CD4-positive, alpha-beta T cell treated with Interleukin-10 for 1 hour (primary cell): ENCODE measurements at places on chromosomes 2 and 18.

GRCh38 chr2:118967124-118967880, 25.3 kb downstream of the MARCO start:
- no peak for DNase-seq

GRCh38 chr18:23943104-23943503, 71.5 kb upstream of the TTC39C start:
- DNase-seq: no peak

- no peak for DNase-seq
Observed at GRCh38 chr2:157793053-157793612, 83.0 kb downstream of the ACVR1 start.

GRCh38 chr18:75113455-75113854, 95.5 kb downstream of the PTGR3 start:
- no peak for DNase-seq

- no peak for DNase-seq
Observed at GRCh38 chr18:61992285-61992684, 99.5 kb upstream of the RNF152 start.

DNA sequence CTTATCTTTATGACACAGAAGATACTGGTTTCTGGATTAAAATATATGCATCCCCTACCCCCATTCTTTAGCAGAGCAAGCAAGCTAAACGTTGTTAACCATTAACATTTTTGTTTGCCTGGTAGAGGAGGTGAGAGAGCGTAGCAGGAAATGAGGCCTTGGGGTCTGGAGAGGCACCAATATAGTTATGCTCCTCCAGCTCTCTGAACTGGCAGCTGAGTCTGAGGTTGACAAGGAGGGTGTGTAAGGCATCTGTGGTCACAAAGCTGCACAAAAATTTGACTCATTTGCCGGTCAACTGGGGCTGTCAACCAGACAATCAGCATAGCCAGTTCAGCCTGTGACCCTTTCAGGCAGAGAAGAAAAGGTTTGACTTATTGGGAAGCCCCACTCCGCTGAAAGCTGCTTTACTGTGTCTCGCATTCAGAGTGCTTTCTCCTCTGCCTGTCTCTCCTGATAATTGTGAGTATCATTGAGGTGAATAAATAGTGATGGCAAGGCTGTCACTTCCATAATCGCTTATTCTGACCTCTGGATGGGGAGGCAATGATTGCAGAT, 647.5 kb upstream of the SETBP1 start:
- no peak for DNase-seq

- DNase-seq: no peak
Observed at GRCh38 chr2:233288663-233289062, 19.0 kb upstream of the SAG start.

DNA sequence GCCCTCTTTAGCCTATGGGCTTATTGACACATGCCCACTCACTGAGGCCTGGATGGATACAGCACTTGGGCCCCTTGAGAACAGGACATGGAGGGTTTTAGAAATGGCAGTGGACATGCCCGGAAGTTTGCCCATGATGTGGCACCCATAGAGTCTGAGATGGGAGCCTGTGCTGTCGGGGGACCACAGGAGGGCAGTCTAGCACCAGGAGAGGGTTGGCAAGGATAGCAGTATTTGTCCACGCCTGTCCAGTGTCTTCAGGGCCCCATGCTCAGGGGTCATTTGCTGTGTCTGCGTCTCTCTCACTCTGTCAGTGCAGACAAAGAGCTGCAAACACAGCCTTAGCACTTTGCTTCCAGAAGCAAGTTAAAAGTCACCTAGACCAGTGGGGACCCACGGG, 48.7 kb downstream of the IL1RL2 start:
- no peak for DNase-seq

DNA sequence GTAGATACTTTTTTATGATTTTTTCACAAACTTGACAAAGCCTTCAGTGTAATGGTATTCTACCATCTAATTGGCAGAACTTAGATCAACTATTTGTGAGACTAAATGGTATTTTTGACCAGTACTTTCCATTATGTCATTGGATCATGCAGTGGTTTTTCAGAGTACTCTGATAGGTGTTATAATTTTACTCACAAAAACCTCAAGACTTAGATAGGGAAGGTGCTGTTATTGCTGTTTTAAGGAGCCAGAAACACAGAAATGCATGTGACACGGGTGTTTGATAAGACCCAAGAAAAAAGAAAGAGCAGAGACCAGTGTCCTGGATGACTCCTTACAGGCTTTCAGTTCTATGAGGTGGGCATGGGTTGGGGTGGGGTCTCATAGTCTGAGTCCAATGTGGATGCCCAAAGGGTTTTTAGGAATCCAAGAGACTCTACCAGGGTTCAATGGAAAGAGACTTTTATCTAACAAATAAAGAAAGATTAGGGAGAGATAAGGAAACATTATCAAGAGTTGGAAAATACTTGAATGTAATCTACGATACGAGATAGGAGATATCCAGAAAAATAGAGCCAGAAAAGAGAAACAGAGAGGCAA, 31.3 kb downstream of the SP140 start:
- DNase-seq: no peak

DNA sequence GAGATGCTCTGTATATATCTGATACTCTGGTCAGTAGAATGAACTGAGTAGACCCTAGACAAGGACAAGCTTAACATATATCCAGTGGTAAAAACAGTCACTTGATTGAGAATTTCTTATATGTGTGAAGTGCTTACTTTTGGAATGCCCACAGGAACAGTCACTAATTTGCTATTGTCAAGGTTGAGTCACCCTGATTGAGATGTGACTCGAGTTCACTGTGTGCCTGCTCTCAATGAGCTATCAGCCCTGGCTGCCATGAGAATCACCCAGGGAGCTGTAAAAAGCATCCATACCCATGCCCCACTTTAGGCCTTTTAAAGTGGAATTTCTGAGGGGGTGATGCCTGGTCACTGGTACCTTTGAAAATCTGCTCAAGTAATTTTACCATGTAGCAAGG, 283.7 kb downstream of the SUCLG1 start:
- no peak for DNase-seq

DNA sequence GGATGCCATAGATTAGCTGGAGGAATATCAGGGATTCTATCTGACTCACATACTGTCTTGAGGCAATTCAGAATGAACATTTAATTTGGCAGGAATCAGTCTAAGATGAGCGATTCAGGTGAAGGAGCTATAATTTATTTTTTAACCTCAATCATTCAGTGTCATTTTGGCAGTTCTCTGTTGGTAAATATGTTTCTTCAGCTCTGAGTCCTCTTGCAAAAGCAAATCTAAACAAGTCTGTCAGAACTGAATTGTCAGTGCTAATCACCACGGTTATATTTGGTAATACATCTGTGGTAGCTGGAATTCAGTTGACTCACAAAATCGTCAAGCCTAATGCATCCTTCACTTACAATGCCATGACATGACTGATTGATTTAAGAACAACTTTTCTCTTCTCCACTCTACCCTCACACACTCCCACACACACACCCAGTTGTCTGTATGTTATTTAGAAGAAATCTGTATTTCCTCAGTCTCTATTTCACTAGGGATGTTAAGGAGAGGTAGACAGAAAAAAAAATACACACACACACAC, 516.6 kb upstream of the NXPH2 start:
- no peak for DNase-seq
